ENCODE measurements at places on chromosomes 1 and 21.

DNA sequence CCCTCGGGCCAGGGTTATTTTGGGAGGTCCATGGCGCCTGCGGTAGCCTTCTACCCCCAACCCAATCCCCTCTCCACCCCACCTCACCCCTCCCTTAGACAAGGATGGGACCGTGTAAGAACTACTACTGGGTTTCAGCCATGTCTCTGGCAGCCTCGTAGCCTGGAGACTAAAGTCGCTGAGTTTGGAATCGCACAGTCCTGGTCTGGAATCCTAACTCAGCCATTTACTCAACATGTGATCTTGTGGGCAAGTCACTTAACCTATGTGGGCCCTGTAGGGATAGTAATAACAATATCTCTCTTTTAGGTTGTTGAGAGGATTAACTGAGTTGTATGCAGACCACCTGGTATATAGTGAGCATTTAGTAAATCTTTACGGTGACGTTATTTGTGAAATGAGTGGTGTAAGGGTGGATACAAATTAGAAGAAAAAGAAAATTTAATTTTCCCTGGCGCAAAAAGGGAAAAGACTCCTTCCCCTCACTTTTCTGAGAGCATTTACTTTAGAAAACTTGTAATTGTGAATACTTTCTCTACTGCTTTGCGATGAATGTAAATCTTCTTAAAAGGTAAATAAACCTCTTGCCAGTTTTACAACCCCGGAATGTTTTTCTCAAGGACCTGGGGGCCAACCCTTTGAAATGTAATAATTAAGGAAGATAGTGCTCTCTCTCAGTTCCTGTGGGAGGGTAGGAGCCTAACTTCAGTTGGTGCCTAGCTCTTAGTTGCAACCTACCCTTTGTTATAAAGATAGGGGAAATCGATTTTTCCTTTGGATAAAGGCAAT is 615 bp upstream of the MRPS15 start:
- no peak for DNase-seq

GRCh38 chr1:35587736-35588135 is 14.6 kb downstream of the TFAP2E start:
- no peak for DNase-seq

GRCh38 chr21:36463204-36463603 is 16.7 kb downstream of the CLDN14 start:
- no peak for DNase-seq

DNA sequence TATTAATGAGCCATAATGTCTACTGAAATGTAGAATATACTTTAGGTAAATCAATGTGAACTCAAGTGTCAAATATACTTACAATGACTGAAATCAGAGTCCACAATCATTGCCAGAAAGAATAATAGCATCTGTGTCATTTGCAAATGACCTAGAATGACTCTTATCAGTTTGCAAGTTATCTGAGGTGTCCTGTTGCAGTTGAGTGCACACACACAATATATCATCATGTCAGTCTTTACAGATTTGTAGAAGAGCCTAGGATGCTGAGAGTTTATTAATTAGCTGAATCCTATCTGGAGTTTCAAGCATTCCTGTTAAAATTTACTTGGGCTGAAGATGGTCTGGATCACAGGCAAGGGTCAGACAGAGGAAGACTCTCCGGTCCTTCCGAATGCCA is 324.0 kb upstream of the GREM2 start:
- DNase-seq, result no peak

DNA sequence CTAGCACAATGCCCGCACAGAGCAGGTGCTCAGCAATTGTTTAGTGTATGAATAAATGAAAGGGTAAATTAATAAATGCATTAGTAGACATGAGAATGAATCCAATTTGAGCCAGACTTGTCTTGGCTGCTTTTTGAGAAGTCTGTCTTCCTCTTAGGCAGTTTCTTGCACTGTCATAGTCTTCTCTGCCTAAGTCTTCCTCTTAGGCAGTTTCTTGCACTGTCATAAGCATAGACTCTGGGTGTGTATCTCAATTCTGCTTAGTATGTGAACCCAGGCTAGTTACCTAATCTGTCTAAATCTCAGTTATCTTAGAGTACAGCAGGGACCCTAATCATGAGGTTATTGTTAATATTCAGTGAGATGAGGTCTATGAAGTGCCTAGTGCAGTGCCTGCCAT is 27.2 kb downstream of the NHLH2 start:
- no peak for DNase-seq

- no peak for DNase-seq
Observed at GRCh38 chr1:3402258-3403010, 52.0 kb upstream of the ARHGEF16 start.

DNA sequence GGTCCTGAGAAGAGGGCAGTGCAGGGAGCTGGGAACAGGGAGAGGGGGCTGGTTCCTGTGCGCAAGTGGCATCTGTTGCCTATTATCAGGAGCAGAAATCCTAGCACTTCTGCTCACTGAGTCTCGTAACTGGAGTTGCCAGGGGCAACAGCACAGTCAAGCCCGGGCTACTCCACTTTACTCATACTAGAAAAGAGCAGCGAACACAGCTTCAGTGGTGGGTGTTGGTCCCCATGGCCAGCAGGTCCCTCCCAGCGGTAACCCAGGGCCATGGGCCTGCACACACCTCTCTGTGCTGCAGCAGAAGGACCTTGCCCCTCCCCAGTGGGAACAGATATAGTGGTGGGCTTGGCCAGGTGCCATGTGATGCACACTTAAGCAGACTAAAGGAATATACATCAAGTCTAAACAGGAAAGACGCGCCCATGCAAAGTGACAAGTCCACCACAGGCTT is 8.5 kb downstream of the PYCR2 start:
- DNase-seq, result no peak

DNA sequence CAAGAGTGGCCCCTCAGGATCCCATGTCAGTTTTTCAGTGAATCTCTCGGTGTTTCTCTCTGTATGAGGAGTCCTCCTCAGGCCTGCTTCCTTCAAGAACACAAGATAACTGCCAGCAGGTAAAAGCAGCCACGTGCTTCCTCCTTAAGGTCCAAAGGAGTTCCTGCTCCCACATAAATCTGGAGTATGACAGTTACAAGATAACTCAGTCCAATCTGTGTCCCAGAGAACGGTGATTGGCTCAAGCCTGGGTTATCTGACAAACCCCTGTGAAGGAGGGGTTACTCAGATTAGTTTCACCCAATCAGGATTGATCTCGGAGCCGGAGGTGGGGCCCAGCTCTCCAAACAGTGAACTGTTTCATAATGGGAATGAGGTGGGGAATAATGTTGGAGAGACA is 5.8 kb upstream of the ANKRD13C start:
- peak; percentile 43 for DNase-seq

DNA sequence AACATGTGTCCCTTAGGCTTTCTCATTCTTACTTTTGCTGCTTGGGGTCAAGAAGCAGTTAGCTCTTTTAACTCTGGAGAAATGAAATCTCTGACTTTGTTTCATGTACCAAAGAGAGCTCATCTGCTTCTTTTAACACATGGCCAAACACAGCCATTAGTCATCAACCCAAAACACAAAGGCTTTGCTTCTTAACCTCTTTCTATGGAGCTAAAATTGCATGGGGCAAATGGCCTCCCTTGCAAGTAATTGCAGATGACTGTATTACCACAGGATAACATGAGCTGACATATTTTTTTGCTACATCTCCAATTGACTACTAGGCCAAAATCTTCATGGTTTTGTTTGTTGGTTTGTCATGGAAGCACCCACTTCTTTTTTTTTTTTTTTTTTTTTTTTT is 300.9 kb downstream of the BRINP3 start:
- DNase-seq, result no peak

DNA sequence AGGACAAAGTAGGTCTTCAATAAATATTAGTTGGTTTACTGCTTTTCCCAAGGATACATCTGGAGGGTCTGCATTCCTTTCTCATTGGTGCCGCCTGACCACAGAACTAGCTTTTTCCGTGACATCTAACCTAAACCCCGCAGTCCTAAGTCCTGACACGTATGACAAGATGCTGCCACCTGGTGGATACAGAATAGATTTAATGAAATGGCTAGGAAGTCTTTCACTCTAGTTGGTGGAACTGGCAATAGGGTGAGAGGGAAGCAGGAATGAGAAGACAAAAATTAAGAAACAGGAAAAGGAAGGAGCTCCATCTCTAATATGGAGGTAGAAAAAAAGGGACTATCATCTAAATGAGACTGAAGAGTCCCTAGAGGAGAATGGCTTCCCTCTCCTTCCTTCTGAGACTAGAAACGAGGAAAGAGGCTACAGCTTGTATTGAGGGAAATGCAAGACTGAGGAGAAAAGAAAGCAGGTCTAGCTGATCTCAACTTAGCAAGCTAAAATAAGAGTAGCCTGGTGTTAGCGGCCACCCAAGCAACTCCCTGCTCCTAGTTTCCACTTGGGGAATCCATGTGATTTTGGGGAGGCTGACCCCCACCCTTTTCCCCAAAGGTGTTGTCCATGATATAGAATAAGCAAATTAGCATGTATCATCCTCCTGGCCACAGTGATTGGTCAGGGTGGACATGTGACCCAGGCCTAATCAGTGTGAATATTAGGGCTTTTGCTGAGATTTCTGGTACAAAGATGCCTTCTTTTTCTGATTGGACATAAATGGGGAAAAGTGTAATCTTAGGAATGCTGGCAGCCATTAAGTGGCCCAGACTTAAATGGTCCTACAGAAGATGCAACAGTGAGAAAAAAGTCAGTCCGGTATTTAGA is 5.9 kb downstream of the RFX5 start:
- DNase-seq, result peak; percentile 74

GRCh38 chr1:1927751-1928150 is 8.7 kb upstream of the TMEM52 start:
- DNase-seq, result no peak

- DNase-seq, result no peak
Observed at GRCh38 chr21:21712748-21713520, 714.7 kb downstream of the NCAM2 start.
